ENCODE measurements at places on chromosomes 6 and 20.
A peak's percentile ranks its signal among the peaks of the same experiment; 100 is the strongest.

DNA sequence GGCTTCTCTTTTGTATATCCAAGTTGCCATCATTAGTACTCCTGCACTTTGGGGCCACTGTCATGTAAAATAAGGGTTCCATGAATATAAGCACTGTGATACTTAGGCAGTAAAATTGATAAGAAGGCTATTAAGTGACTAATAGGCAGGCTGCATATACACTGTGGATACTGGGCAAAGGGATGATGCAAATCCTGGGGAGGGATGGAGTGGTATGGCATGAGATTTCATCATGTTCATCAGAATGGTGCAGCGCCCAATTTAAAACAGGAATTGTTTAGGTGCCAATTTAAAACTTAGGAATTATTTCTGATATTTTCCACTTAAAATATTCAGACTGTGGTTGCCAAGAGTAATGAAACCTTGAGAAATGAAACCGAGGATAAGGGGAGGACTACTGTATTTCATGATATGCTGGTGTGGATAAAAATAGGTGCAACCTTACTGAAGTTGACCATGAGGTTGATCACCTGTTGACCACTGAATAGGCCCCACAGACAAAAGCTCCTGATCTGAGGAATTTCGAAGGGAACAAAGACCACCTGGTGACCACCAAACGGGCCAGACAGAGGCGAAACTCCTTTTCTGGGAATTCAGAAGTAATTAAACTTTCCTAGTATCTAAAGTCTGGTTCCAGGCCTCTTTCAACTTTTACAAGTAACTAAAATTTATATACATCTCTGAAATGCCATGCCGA is 4.9 kb upstream of the TRIM39 start:
- peak overlapping the region; percentile 65 for H3K27ac ChIP-seq
- peak overlapping the region; percentile 74 for H3K4me3 ChIP-seq
- no peaks in the 10 kb centered on the region for H3K27me3 ChIP-seq
- H3K36me3 ChIP-seq = peaks cover 22% of the 10 kb centered on the region

DNA sequence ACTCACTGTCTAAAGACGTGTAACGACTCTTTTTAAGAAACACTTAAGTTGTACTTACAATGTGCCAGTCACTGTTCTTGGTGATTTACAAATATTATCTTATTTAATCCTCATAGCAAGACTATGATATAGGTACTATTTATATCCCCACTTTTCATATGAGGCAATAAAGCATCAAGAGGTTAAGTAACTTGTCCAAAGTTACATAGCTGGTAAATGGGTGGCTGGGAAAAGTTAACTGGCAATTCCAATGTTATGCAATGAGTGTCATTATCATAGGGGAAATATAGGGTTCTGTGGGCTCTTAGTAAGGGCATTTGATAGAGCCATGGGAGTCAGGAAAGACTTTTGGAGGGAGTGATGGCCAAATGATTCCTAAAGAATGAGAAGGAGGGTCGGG is 21.4 kb upstream of the RIPOR2 start:
- peaks cover 79% of the 10 kb centered on the region for H3K4me1 ChIP-seq
- peak overlapping the region; percentile 29 for H3K4me3 ChIP-seq
- peak overlapping the region; percentile 46 for H3K27ac ChIP-seq
- DNase-seq = no peak

DNA sequence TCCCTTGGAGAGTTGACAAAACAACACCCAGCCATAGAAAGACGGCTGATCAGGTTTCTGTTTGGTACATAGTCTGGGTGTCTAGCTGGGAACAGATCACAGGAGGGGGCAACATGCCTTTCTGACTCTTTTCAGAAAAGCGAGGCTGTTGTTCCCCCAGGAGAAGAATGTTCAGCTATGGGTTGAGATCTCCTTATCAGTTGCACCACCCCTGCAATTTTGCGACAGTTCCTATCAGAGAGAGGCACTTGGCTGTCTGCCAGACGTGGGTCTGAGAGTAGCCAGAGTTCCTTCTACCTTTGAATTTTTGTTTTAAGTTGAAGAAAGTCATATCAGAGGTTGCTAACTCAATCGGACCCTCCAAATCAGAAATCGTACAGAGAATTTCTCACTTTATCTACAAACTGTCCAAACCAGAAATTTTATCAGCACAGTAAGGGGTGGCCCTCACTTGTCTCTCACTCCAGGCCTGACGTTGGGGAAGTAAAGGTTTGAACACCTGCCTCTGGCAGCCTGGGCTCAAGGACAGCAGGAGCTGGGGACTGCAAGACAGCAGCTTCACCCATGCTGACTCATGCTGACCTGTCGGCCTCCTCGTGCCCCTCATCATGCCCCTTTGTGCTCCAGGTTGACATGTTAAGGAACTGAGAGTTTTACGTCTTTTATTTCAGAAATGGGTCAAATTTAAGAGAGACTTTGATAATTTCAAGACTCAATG is 42.3 kb downstream of the TMC2 start:
- H3K27me3 ChIP-seq = peaks cover 87% of the 10 kb centered on the region
- no peak for DNase-seq
- H3K27ac ChIP-seq = no peak overlapping the region
- H3K4me3 ChIP-seq = no peak overlapping the region
- H3K36me3 ChIP-seq = no peaks in the 10 kb centered on the region

DNA sequence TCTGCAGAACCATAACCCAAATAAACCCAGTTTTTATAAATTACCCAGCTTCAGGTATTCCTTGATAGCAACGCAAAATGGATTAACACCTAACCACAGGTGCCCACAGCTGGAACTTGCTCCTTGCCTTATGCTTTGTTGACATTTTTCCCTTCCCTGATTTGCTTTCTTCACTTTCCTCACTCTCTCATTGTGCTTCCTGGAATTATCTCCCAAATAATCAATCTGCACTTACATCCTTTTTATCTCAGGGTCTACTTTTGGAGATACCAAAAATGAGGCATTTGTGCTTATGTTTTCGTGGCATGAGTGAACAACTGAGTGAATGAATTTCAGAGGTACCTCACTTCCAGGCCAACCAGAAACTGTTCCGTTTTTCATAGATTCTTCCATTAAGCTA is 374.3 kb downstream of the DOK5 start:
- DNase-seq = no peak
- H3K36me3 ChIP-seq = no peaks in the 10 kb centered on the region
- H3K27ac ChIP-seq = no peak overlapping the region

GRCh38 chr20:41182296-41183212 is 45.2 kb downstream of the PLCG1 start:
- peak; percentile 3 for DNase-seq
- H3K4me1 ChIP-seq = peaks cover 27% of the 10 kb centered on the region
- H3K27ac ChIP-seq = peak overlapping the region; percentile 79
- no peaks in the 10 kb centered on the region for H3K27me3 ChIP-seq
- peaks cover 2% of the 10 kb centered on the region for H3K36me3 ChIP-seq

GRCh38 chr20:45320948-45321595 is 13.0 kb upstream of the MATN4 start:
- H3K4me1 ChIP-seq = peaks cover 16% of the 10 kb centered on the region
- H3K27me3 ChIP-seq = peaks cover 14% of the 10 kb centered on the region
- no peak overlapping the region for H3K4me3 ChIP-seq
- H3K27ac ChIP-seq = peak overlapping the region; percentile 75

GRCh38 chr6:167795321-167795811 is 31.3 kb upstream of the AFDN start:
- no peak overlapping the region for H3K27ac ChIP-seq
- no peaks in the 10 kb centered on the region for H3K36me3 ChIP-seq
- no peaks in the 10 kb centered on the region for H3K4me1 ChIP-seq

DNA sequence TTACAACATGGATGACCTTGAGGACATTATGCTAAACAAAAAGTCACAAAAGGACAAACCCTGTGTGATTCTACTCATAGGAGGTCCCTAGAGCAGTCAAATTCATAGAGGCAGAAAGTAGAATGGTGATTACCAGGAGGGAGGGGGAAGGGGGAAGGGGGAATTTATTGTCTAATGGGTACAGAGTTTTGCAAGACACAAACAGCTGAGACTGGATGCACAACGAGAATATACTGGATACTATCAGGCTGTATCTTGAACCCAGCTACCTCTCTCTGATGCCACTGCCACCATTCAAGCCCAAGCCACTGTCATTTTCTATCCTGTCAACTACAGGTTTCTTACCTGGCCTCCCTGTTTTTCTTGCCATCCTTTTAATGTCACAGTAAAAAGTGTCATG is 252.3 kb downstream of the ATXN1 start:
- H3K27ac ChIP-seq = no peak overlapping the region
- no peak for DNase-seq
- H3K4me1 ChIP-seq = peaks cover 54% of the 10 kb centered on the region
- H3K27me3 ChIP-seq = no peaks in the 10 kb centered on the region
- H3K36me3 ChIP-seq = no peaks in the 10 kb centered on the region
- H3K4me3 ChIP-seq = no peak overlapping the region

All from central memory CD8-positive, alpha-beta T cell (primary cell).